ENCODE measurements at places on chromosomes 11 and 22.

GRCh38 chr22:30826670-30827355, 132.1 kb downstream of the OSBP2 start:
- DNase-seq, result no peak

DNA sequence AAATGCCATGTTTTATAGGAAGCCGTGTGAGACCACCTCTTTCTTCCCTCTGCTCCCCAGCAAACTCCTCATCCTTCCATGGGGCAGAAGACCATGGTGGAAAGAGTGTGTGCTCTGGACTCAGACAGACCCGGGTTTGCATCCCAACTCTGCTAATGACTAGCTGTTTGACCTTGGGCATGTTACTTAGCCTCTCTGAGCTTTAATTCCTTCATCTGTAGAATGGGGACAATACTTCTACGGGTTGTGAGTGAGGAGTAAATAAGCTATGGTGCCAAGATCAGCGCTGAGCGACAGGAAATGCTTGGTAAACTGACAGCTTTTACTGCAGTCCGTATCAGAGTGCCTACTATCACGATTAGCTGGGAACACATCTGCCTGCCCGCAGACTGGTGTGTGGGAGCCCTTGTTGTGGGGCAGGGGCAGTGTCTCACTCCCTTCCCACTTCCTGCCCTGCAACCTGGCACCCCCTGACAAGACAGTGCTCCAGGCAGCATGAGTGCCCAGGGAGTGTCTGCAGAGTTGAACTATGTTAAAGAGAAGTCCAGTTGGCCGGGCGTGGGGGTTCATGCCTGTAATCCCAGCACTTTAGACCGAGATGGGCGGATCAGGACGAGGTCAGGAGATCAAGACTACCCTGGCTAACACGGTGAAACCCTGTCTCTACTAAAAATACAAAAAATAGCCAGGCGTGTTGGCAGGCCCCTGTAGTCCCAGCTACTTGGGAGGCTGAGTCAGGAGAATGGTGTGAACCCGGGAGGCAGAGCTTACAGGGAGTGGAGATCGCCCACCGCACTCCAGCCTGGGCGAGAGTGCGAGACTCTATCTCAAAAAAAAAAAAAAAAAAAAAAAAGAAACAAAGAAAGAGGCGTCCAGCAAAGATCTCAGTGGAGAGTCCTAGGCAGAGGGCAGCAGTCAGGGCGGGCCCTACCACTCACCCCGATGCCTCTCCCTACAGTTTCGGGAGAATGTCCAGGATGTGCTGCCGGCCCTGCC, 2.2 kb downstream of the SEC14L2 start:
- peak; percentile 13 for DNase-seq

GRCh38 chr22:17920992-17921650, 103.2 kb downstream of the MICAL3 start:
- no peak for DNase-seq

DNA sequence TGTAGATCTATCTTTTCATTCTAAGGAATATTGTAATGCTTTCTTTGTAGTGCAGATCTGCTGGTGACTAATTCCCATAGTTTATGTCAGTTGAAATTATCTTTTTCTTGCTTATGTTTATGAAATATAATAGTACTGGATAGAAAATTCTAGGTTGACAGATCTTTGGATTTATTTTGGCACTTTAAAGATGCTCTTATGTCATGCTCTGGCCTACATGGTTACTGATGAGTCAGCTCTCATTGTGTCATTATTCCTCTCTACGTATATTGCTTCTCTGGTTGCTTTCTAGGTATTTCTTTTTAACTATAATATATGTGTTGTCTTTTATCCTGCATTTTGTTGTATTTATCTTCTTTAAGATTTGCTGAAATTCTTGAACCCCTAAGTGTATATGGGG, 955.5 kb upstream of the CHORDC1 start:
- no peak for DNase-seq

GRCh38 chr11:117817368-117818040, 7.0 kb downstream of the FXYD2 start:
- peak; percentile 73 for DNase-seq

DNA sequence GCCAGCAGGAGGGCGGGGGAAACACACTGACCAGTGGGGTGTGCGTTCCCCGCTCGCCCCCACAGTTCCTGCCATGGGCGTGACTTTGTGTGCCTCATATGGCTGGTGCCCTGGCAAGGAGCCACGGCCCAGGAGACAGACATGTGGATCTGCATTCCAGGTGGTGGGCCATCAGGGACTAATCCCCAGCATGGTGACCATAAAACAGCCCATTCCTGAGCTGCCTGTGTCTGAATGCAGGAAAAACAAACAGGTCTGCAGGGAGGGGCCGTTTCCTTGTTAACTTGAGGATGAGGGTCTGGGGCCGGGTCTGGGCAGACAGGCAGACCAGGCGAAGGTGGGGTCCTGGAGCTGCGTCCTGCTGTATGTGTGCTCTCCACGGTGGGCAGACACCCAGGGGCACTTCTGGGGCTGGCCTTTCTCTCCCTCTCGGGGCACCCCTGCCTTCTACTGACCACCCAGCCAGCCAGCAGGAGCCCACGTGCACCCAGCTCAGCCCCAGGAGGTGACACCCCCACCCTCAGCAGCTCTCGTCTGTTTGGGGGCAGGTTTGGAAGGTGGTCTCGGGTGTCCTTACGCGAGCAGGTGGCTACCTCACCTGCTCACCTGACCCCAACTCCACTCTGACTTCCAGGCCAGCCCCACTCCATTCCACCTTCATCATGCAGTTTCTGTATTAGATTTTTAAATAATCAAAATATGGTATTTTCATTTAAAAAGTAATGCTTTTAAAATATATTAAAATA, 120.3 kb downstream of the KCNQ1OT1 start:
- DNase-seq, result no peak

- no peak for DNase-seq
Observed at GRCh38 chr11:21911061-21911460, 281.8 kb upstream of the ANO5 start.

DNA sequence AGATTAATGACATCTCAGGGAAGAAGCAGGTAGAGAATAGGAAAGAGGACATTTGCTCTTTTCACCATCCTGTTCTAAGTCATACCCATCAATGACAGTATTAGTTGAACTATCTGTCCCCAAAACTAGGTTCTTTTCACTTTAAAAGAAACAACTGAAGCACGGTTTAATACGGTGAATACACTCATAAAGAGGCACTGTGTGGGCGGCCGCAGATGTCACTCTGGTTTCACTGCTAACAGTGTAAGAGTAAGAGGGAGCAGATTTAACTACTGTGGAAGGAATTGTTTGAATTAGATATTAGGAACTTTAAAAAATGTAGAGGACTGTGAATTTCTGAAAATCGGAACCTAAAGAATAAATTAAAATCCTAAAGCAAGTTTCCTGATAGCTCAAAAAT, 49.5 kb downstream of the VSIG10L2 start:
- no peak for DNase-seq

GRCh38 chr22:17314487-17314886, 54.8 kb upstream of the CECR2 start:
- DNase-seq, result no peak

DNA sequence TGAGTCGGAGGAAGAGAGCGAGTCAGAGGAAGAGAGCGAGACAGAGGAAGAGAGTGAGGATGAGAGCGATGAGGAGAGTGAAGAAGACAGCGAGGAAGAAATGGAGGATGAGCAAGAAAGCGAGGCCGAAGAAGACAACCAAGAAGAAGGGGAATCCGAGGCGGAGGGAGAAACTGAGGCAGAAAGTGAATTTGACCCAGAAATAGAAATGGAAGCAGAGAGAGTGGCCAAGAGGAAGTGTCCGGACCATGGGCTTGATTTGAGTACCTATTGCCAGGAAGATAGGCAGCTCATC, 780 bp downstream of the TRIM44 start:
- no peak for DNase-seq

DNA sequence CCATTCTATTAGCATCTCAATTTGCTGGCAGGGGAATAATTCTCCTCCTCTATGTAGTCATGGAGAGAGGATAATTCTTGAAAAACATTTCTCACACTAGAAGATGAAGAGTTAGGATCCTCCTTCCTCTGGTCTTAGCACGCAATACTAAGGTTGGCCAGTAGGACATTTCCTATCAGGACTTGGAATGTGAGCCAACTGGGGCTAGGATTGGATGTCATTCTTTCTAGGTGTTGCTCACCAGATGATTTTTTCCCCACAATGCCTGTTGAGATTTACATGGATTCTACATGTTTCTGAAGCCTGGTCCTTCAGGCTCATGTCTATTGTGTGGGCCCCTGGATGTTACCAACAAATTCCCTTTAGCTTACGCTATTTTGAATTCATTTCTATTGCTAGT, 28.0 kb downstream of the SLN start:
- DNase-seq, result no peak

DNA sequence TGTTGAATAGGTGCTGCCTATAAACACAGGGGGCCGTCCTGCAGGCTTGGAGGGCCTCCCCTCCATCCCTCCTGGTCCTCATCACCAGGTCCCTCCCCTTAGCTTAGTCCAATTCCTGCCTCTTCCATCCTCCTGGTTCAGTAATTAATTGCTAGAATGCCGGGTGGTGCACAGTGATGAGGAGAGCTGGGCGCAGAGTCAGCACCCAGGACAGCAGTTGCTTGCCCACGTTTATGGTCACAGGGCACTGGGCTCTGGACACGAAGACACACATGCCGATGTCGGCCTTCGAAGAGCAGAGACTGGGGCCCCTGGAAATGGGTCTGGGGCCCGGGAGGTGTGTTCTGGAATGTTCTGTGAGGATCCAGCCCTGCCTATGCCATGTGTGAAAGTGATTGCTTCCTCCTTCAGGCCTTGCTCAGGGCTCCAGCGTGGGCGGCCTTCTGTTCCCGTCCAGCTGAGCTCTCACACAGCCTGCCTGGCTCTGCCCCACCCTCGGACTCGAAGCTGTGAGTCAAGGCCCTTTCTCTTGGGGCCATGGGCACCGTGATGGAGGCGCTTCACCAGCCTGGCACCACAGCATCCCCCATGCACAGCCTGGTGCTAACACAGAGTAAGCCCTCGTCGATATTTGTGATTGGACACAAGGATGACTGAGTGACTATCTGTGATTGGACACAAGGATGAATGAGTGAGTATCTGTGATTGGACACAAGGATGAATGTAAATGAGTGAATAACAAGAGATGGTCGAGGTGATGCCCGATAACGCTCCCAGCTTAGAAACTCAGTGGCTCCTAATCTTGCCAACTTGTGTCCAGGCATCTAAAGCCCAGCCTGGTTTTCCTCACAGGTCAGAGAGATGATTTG, 884.7 kb downstream of the BRD1 start:
- DNase-seq, result no peak

DNA sequence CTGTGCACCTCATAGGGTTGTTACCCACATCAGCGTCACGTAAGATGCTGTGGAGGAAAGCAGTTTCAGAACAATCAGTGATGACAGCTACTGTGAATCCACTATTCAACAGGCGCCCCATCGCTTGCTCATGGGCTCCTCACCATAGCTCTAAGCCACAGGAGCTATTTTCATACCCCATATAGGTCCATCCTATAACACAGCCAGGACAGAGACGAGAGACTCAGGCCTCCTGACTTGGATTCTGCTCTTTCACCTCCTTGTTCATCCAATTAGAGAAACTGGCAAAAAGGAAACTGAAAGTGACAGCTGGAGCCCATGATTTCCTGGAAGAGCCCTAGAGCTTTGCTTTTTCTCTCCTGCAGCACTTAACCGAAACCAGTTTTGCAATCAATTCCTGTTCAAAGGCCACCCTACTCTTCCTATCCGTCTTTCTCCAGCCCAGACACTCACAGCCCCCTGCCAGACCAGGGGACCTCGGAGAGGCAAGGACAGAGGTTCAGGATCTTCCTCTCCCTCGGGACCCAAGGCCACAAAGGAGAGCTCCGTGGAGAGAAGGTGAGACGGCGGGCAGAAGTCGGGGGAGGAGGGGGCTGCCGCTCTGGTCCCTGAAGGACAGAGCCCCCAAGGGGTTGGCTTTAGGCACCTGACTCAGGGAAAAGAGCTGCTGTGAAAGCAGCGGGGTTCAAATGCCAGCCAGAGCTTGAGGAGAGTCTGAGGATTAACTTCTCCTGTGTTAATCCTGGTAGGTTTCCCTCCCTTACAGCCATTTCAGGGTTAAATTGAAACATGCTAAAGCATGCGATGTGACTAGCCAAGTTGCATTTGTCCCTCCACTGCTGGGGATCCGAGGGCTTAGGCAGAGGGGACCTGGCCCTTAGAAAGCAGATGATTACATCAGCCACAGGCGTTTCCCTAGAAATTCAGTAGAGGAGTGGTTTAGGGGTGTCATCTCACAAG, at the start of gene APOL6:
Gene APOL6, plus strand, starts transcription at position 381 of the 960 bp plus-strand sequence. CDS start 7,980 bp downstream, outside the sequence.
- peak; percentile 82 for DNase-seq

DNA sequence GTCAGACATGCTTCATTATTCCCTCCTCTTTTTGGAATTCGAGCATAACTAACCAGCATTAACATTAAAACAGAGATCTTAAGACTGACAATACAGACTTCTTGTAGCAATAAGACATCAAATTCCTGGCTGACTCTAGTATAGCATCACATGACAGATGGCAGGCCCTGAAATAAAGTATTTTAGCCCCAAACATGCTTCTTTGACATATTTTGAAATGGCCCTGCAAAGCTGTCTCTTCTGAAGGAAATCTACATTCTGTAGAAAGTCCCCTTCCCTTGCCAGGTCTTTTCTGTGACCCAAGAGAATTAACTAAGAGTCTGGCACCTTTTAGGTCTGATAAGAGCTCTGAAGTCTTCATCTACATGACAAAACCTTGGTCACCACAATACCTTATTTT, 38.5 kb upstream of the GNAZ start:
- DNase-seq, result no peak

- DNase-seq, result no peak
Observed at GRCh38 chr22:38941488-38941987, 15.9 kb upstream of the APOBEC3A start.

- DNase-seq, result no peak
Observed at GRCh38 chr11:20089796-20090653, 70.2 kb downstream of the DBX1 start.

DNA sequence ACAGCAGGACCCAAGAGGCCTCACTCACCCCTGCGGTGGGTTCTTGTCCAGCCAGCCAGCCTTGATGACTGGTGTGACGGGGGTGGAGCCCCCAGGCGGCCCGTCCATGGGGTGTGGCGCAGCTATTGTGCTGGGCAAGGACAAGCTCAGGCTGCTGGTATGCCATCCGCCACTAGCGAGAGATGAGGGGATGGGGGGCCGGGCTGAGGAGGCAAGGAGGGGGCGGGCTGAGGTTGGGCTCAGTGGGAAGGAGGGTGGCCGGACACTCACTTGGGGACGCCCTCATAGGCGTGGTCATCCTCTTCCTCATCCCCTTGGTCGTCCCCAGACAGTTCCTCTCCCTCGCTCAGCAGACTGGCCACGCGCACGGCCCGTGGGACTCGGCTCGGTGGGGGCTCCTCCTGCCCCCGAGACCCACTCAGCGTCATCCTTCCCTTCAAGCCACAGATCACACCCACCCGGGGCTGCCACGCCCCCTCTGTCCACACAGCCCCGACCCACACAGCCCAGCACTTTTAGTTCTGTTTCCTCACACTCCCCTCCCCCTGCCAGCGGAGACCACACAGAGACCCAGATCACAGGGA, 38.0 kb upstream of the PDE2A start:
- no peak for DNase-seq

GRCh38 chr22:38860283-38861169, 11.5 kb downstream of the CBX6 start:
- no peak for DNase-seq

Data from EL (cell line).